Fibroblast of skin of right biceps (primary cell): ENCODE measurements at places on chromosomes 4 and X.

DNA sequence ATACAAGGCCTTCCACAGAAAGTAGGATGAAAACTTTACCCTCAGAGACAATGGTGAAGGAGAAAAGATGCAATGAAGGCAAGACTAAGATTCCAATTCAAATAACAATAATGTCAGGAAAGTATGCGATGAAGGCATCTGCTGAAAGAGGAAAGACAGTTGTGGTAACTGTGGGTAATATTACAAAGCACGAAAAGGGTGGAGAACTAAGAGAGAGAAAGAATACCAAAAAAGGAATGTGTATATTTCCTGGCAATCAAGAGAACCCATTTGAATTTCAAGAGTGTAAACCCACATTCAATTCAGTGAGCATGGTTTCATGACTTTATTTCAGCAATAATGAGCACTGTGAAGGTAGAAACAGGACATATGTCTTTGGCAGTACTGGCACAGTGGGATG is 225.5 kb downstream of the PALLD start:
- DNase-seq = no peak

DNA sequence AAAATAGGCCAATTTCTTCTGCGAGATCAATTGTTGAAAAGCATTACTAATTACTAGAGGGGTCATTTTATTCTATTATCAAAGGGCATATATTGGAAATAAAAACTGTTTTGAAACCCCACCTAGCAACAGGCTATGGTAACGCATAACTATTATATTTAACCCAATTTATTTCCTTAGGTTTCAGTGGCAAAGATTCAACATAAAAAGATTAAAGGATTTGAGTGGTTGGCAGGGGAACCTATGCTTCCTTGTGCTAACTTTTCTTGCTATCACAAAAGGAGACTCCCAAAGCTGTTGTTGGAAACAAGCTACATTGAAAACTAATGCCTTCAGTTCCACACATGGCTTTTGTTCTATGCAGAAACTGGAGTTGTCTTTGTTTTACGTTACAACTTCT is 166.9 kb upstream of the KLF3 start:
- no peak for DNase-seq

- peak; percentile 21 for DNase-seq
Observed at GRCh38 chrX:125810856-125811255, 355.2 kb downstream of the DCAF12L2 start.

GRCh38 chr4:138158746-138159297 is 83.3 kb downstream of the SLC7A11 start:
- DNase-seq = peak; percentile 92

DNA sequence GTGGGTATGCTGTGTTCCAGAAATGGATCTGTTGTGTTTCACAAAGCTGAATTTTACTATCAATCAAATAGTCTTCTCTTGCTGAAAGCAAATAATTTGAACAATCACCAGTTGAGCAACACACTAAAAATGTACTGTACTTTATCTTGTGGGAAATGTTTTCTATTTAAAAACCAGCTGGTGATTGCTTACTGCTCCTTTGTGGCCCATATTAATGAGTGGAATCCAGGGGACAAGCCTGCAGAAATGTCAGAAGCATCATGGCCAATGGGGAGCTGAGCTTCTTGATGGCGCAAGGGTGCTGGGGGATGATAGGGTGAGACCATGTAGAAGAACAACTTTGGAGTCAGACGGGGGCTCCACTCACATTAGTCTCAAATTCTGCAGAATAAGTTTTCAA is 346.2 kb downstream of the ARHGAP10 start:
- peak; percentile 57 for DNase-seq

- no peak for DNase-seq
Observed at GRCh38 chr4:48203819-48204218, 65.8 kb downstream of the TEC start.

- DNase-seq = no peak
Observed at GRCh38 chr4:6188687-6189305, 11.6 kb downstream of the JAKMIP1 start.

GRCh38 chr4:176432811-176433540 is 113.2 kb downstream of the SPCS3 start:
- no peak for DNase-seq

- no peak for DNase-seq
Observed at GRCh38 chr4:102598762-102599374, 97.7 kb downstream of the NFKB1 start.

- no peak for DNase-seq
Observed at GRCh38 chr4:80927420-80927819, 103.1 kb upstream of the BMP3 start.

DNA sequence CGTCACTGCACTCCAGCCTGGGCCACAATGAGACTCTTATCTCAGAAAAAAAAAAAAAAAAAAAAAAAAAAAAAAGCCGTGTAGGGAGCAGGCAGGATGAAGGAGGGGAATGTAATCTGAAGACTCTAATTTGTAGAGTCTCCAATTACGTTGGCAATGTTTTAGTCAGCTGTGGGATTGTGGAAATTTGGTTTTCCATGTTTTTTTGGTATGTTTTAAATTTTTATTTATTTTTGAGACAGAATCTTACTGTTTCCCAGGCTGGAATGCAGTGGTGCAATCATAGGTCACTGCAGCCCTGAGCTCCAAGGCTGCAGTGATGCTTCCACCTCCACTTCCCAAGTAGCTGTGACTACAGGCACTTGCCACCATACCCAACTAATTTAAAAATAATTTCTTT is 56.5 kb downstream of the NSD2 start:
- DNase-seq = peak; percentile 33

DNA sequence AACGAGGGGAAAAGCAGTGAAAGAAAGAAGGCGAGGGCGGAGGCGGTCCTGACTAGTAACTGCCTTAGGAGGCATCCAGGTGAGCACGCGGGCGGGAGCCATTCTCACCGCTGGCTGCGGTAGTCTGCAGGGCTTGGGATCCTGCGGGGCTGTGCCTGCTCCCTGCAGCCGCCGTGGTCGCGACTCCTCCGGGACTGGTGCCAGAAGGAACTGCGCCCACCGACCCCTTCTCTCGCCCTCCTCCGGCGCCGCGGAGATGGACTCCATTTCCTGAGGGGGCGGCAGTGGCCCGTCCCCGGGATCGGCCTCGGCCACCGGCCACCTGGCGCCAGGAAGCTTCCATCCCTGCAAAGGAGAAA is 543 bp downstream of the NFXL1 start:
- peak; percentile 11 for DNase-seq

- DNase-seq = no peak
Observed at GRCh38 chr4:80542747-80543146, 207.2 kb downstream of the CFAP299 start.

- DNase-seq = no peak
Observed at GRCh38 chr4:88989990-88990389, 67.0 kb downstream of the FAM13A start.

DNA sequence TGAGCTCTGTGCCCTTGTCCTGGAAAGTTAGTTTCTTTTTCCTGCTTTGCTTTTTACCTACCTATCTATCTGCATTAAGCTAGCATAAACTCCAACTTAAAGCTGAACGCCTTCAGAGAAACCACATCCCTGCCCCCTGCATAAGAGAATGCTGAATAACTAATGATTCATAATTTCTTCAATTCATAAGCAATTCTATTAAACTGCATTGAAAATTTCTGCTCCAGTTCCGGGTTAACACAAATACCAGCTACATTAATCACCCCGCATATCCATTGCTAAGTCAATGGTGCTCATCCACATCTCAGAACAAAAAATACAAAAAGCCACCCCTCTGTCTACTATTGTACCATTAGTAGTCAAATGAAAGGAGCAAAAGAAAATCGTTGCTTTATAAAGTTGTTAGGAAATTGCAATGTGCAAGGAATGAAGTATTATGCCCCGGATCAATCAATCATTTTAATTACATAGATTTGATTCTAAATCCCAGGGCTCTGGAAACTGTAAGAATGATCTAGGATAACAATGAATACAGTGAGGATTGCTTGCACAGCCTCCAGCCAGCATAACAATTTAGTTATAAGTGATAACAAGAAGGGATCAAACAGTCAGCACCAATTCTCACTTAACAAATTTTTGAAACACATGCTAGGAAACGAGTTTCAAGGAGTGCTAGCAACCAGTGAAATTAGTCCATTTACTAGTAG is 106.8 kb downstream of the ELOVL6 start:
- peak; percentile 90 for DNase-seq

DNA sequence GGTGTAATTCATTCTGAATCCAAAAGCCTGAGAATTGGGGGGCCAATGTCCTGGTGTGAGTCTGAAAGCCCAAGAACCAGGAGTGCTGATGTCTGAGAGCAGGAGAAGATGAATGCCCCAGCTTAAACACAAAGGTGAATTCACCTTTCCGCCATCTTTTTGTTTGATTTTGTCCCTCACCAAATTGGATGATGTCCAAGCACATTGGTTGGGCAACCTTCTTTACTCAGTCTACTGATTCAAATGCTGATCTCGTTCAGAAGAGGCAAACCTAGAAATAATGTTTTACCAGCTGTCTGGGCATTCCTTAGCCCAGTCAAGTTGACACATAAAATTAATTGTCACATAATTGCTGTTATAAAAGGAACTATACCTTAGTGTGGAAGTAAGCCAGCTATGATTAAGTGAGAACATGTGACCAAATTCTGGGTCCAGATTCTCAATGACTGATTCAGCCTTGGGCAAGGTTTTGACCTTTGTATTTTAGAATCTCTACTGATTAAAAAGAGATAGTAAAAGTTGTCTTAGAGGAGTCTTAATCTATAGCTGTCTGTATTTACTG is 34.5 kb upstream of the SLC4A4 start:
- peak; percentile 15 for DNase-seq

DNA sequence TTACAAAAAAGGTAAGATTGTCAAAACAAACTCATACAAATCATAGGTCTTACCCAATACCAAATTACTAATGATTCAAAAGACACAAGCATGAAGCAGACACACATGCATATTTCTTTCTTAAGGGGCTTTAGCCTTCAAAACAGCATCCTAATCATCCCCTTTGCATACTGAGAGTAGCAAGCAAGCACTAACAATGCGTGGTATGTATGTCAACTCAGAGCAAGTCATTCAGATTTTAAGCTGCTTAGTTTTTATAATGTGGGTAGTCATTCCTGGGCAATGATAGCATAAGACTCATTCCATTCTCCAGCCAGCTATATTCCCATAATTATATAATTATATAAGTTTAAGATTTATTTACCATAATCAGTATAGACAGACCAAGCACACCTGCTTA is 219.6 kb downstream of the DKK2 start:
- peak; percentile 86 for DNase-seq

DNA sequence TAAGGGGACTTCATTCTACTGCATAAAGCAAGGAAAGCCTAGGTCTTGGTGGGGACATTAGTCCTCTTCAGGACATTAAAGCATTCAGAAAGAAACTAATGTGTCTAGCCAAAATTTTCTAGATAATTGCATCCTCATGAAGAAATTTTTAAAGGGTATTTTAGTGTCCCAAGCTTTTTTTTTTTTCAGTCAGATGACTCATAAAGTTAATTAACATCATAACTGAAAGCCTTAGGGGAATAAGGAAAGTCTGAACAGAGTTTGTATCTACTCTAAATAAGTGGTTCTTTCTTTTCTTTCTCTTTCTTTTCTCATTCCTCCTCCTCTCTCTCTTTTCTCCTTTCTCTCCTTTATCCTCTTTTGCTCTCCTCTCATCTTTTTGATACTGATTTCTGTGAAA is 202.4 kb downstream of the ADAMTS3 start:
- DNase-seq = peak; percentile 30

DNA sequence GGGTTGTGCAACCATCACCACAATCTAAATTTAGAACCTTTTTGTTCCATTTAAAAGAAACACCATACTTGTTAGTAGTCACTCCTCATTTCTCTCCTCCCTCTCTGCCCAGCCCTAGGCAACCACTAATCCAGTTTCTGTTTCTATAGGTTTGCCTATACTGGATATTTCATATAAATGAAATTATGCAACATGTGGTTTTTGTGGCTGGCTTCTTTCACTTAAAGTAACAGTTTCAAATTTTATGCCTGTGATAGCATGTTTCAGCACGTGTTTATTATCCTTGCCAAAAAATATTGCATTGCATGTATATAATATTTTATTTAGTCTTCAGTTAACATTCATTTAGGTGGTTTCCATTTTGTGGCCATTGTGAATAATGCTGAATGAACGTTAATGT is 437.6 kb downstream of the IL1RAPL1 start:
- DNase-seq = peak; percentile 50

DNA sequence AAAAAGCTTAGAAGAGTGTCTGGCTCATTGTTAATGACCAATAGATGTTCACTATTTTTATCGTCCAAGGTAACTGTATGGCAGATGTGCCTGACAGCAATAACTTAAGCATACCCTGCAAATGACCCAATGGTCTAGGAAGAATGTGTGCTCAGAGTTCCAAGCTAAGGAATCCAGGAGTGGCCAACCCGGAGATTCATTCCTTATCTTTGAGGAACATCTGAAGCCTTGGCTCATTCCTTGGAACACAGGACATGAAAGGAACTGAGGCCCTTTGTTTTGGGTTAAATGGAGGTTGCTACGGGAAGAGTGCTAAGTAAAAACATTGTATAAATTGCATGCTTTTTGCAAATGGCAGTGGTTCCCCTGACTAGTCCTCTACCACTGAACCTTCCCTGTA is 38.9 kb upstream of the EFNB1 start:
- no peak for DNase-seq

- no peak for DNase-seq
Observed at GRCh38 chrX:155864655-155865054, 16.5 kb upstream of the VAMP7 start.

GRCh38 chrX:2398064-2398656 is 102.6 kb downstream of the DHRSX start:
- DNase-seq = peak; percentile 73

DNA sequence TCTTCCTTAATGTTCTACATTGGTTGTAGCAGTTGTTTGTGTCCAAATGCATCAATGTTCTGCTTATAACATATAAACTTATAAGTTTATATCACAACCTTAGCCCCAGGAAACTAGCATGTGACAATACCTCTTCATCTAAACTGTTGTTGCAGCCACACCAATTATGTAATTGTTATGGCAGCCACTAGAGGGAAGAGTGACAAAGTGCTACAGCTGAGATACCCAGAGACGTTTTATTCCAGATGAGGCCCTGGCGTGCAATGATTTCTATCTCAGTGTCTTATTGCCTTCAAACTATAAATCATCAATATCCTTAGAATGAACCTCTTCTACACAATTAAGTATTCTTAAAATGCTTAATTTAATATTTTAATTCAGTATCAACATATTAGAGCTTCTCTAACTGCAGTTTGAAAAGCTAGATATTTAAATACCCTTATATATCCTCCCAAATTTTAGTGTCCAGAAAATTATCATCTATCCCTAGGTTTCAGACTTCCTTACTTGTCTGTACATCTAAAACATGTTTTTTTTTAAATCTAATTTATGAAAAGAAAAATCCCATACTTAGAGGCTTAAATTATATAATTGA is 171.6 kb downstream of the PCDH10 start:
- peak; percentile 29 for DNase-seq

DNA sequence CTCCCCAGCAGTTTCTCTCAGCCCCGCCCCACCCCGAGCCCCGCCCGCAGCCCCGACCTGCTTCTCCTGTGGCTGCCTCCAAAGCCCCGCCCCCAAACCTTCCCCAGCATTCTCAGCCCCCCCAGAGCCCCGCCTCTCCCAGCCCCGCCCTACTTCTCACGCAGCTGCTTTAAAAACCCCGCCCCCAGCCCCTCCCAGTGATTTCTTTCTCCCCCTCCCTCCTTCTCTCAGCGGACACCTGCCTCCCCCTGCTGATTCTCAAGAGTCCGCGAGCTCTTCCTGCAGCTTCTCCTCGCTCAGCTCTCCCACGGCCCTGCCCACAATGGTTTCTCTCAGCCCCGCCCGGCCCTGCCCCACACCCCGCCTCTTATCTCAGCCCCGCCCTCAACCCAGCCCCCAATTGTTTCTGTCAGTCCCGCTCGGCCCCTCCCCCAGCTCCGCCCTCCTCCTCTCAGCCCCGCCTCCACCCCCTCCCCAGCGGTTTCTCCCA is 636 bp upstream of the EOLA1 start:
- peak; percentile 90 for DNase-seq
